ENCODE measurements at places on chromosomes 11 and 22. TPM values are rescaled to one million over a fixed set of nuclear protein-coding genes. Genes with fewer than 3 reads are reported as not detected.

CDC42EP2 gene
- polyA plus RNA-seq: 11.1 TPM

OR2AT4 gene
- polyA plus RNA-seq: 0.03 TPM

ELFN2 gene
- 1.8 TPM for polyA plus RNA-seq

DNA sequence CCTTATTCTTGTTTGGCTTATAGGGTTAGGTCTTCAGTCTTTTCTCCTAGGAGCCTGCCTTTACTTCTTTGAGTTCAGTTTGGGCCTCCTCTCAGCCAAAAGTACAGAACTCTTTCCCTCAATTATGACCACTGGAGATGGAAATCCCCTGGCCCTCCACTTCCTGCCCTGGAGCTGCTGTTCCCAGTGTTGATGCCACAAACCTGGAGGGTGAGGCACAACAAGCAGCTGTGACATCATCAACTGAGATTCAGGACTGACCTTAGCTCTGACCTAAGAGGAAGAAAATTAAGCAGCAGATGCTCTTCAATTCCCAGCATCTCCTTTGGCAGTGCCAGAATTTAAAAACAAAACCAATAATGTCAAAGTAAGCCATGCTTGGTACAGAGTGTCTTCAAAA is 3.0 kb downstream of the ABTB2 start:
- no peak for DNase-seq

DNA sequence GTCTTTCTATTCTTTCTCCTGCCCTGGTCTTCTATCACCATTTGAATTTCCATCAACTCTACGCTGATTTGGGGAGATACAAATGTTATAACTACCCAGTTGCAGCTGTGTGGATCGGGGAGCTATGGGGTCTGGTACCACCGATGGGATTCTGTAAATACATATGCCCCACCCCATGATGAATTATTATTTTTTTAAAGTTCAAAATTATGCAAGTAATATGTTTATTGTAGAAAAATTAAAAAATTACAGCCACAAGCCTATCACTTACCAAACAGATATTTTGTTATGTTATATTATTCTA is 52.4 kb upstream of the CLMP start:
- DNase-seq: no peak

GRCh38 chr11:58497951-58498350 is 10.0 kb downstream of the OR5B21 start:
- DNase-seq: no peak

GRCh38 chr11:353179-353873 is 16.0 kb upstream of the B4GALNT4 start:
- no peak for DNase-seq

DNA sequence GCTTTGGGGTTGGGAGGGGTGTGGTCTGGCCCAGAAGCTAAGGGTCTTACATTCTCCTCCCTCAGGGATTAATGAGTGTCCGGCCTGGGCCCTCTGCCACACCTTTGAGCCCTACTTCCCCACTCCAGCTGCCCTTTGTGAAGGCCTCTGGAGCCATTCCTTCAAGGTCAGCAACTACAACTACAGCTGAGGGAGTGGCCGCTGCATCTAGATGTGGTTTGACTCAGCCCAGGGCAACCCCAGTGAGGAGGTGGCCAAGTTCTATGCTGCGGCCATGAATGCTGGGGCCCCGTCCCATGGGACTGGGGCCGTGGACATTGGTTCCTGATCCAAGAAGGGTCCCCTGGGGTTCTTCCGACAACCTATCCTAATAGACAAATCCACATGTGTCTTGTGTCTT is 14.3 kb upstream of the FOLR1 start:
- no peak for DNase-seq

Data from right renal pelvis (tissue), 4 donors.